RCC 7860 (cell line): ENCODE measurements at places on chromosomes 3 and 15.

DNA sequence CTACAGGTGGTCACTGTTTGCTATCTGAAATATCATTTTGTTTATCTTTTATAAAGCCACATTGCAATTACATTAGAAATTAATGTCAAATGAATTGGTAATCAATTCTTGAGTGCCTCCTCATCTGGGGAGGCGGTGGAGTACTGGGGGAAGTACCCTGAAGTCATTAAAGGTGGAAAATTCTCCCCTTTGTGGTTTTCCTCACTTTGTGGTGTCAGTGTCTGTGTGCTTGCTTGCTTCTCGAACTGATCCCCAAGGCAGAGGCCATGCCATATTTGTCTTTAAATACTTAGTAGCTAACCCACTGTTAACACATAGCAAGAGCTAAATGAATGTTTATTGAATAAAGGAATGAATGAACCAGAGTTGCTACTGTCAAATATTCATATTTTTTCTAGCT is 40.5 kb upstream of the CCK start:
- DNase-seq = no peak

DNA sequence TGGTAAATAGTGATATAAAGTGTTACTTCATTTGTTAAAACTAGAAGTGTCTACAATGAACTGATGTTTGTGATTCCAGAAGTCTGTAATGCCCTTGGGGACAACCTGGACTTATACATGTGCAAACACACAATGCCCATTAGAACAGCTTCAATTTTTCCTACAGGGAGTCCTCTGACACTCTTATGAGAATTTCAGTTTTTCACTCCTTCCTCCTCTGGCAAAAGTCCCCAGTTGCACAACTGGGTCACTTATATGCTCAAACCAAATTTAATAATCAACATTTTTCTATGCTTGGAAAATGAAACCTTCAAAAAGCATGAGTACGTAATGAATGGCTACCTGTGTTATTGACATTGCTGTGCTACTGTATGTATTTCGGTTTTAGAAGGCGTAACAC is at the start of gene OR5H15:
OR5H15 (plus strand) TSS at position 301 of the 400 bp plus-strand sequence. CDS start 2,004 bp downstream, outside the sequence.
- no peak for DNase-seq

DNA sequence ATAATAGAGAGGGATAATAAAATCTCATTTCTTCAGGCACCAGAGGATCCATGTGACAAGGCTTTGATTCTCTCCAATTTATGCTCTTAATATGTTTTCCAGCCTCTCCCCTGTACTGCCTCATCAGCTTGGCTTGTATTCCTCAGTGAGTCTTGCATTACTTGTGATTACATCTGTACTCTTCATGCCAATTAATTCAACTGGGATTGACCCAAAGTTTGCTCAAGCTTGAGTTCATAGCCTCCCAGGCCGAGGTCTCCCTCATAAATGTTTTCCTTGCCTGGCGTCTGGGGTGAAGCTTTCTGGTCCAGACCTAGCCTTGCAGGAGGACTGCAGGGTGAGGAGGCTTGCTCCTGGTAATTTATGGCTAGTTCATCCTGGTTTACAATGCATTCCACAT is 146.9 kb downstream of the CHST2 start:
- no peak for DNase-seq

- DNase-seq = no peak
These were observed 21.9 kb downstream of the ZIC4 start for GRCh38 chr3:147384210-147385058.

DNA sequence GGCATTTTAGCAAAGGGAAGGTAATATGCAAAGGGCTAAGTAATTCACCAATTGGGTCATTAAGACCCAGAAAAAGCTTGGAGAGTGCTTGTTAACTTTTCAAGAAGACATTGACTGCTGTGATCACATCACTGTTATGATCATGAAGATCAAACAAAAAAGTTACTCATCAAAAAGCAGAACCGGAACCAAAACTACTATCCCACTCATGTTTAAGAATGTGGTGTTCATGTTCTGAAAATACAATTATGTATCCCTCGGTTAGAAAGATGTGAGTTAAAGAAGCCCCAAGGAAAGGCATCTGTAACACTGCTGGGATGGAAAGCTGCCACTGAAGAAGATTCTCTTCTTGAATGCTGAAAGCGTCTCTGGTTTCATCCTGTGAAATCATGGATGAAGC is 32.6 kb downstream of the BBX start:
- no peak for DNase-seq

DNA sequence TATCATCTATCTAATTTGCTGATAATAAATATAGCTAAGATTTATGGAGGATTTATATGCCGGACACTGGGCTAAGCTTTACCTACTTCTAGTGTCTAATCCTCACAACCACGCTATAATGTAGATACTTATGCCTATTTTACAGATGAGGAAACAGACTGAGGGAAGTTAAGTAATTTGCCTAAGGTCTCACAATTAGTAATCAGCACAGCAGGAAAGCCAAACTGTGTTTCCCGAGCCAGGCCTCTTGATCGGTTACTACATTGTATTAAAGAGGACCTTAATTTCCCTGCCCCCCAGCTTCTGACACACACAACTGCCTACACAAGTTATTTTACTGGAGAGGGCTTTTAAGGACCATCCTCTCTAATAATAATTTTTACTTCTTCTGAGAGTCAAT is 40.9 kb downstream of the ONECUT1 start:
- no peak for DNase-seq

DNA sequence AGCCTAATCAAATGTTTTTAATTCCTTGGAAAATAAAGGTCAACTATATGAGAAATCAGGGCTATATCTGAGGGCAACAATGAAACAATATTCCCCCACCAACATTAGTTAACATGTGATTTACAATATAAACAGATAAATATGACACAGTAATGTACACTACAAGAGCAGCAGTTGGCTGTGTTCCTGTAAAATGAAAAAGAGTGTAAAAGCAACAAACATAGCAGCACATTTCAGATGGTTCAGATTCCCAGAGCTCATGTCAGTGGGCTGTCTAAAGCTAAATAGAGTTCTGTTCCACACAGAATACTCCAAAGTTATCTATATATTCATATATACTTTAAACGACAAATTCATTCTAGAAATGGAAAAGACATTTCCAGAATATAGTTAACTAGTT is 42.6 kb downstream of the ANKRD28 start:
- no peak for DNase-seq

DNA sequence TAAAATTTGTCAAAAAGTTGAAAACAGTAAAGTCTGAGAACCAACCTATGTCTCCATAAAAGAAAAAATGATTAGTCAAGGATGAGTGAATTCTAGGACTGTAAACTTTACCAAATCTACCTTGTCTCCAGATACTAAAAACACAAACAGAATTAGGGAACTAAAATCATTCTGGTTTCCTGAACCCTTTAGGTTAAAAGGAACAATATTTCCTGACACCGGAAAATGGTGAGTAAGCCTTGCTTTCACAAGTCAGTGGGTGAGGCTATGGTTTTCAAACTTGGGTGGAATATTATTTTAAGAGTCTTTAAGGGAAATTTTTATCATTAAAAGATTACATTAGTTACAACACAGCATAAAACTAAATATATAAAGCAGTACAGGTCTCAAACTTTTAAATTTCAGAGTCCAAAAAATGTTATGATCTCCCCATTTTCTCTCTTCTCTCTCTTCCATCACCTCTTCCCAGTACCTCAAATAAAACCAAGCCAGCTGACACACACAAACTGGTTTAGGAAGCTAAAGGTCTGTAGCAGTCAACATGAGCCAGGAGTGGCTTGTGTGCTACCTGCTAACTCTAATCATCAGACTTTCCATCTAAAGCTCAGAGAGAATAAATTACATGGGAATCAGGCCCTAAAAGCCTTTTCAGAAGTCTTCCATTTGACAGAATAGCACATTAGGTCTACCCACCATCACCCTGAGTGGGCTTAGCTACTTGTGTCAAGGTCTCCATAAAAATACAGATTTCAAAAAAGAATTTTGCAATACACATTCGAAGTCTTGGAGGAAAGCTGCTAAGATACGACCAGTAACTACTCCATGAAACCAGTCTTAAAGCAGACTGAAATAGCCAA is 2.2 kb downstream of the SLC12A6 start:
- DNase-seq = no peak

DNA sequence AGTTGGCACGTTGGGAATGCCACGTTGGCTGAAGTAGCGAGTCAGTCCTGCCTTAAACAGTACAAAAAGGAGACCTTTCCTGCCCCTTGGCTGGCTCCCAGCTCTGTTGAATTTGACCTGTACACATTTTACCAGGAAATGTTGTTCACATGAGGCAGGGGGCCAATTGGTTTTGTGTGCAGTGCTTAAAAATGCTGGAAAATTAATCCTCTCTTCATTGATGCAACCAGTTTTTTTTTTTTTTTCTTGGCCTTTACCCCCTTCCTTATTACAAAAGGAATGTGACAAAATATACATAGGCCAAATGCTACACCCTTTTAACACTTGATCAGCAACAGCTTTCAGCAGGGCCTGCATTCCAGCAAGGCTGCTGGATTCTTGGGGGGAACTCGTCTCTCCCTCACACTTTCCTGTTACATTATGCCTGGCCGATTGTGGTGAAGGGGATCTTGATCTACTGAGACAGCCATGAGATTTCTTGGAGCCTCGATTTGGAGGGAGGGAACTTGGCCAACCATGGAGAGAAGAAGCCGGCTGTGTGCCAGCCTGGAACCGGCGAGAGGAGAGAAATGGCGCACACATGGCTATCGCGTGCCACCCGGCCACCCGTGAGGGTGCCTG is 93.1 kb downstream of the DNASE1L3 start:
- no peak for DNase-seq

- DNase-seq = no peak
These were observed 78.6 kb upstream of the PXYLP1 start for GRCh38 chr3:141152801-141153678.

- DNase-seq = no peak
These were observed 1.6 kb upstream of the CCDC33 start for GRCh38 chr15:74234598-74234875.

DNA sequence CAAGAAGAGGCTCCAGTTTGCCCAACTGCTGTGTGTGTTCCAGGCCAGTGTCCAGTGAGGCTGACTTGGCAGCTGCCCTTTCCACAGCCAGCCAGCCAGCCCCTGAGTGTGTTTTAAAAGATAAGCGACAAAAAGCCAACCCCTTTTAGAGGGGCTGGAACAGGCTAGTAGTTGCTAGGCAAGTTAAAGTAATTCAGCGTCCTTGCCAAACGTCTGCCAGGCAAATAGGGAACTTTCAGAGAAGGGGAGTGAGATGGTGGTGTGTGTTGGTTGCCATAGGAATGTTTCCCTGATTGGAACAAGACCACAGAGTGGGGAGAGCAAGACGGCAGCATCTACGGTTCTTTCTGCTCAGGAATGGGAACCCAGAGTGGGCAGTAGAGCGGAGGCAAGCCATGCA is 86.3 kb downstream of the TMEM108 start:
- no peak for DNase-seq
